ENCODE measurements at places on chromosomes 2 and 18. TPM values are rescaled to one million over a fixed set of nuclear protein-coding genes. Genes with fewer than 3 reads are reported as not detected.

The ACMSD gene
- total RNA-seq, result not detected

The CCDC85A gene
- total RNA-seq, result 15.4 TPM

The VWC2L gene
- total RNA-seq, result not detected

The KIF3C gene
- total RNA-seq, result 19.2 TPM

The NCKAP5 gene
- 0.50 TPM for total RNA-seq

The DSC2 gene
- total RNA-seq, result 0.14 TPM

The ANKRD62 gene
- total RNA-seq, result not detected
